Stimulated activated CD8-positive, alpha-beta memory T cell treated with anti-CD3 and anti-CD28 coated beads, Interleukin-4, amount 100 ng/mL, for 1 hour (primary cell): ENCODE measurements at places on chromosomes 3 and 15.

- no peak for DNase-seq
Observed at GRCh38 chr15:40388941-40389823, 6.7 kb downstream of the KNSTRN start.

GRCh38 chr15:63858881-63859280, 25.1 kb upstream of the HERC1 start:
- no peak for DNase-seq

- DNase-seq: no peak
Observed at GRCh38 chr3:134332344-134332743, 41.9 kb downstream of the AMOTL2 start.

GRCh38 chr15:64915518-64916227, 4.0 kb downstream of the ANKDD1A start:
- no peak for DNase-seq

DNA sequence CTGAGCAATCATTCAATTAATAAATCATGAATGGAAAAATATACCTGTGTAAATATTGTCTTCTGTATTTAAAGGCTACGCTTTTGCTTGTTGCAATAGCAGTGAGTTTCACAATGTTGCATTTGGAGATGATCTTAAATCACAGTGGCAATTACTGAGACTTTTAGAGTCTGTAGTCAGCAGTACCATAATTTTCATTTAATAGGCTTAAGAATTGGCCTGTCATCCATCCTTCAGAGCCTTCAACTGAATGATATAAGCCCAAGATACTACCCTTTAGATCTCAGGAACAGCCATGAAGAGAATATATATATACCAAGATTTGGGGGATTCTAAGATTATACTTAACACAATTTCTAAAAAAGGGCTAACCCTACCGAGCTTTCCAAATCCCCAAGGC, 458.1 kb downstream of the GBE1 start:
- no peak for DNase-seq

- no peak for DNase-seq
Observed at GRCh38 chr3:128380295-128380694, 86.4 kb downstream of the DNAJB8 start.
